ENCODE measurements at places on chromosomes 4 and X.

- DNase-seq = no peak
These were observed 542.0 kb downstream of the GBA3 start for GRCh38 chr4:23234716-23235115.

DNA sequence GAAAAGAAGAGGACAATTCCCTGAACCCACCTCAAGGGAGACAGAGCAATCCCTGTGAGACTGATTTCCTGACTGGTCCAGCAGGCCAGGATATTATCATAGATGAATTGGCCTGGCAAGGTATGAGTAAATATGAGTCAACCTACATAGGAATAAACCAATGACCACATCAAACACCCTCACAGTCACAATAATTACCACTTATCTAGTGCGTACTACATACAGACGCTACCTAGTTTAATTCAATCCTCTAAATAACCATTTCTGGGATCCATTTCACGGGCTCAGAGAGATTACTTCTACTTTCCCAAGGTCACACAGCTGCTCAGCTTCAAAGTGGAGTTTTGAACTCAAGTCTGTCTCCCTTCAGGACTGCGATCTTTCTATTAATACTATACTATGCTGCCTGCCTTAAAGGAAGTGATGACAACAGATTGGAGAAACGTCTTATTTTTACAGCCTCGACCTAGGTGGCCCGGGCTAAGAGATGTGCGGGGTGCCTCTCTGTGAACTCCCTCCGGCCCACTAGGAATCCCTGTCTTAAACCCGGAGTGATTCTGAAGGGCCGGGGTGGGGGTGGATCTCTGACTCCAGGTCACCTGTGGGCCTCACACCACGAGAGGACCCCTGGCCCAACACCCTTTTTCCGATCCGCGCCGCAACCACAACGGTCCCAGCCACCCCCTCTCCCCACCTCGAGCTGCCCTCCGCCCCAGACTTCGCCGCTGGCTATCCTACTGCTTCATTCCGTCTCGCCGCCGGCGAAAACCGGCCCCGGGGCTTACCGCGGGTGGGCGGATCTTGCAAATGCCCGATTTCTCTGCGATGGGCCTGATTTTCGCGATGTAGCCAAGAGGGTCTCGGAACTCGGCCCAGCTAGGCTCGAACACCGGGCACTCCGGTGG, 800 bp downstream of the KDM5C start:
- no peak for DNase-seq

- DNase-seq = no peak
These were observed 21.4 kb upstream of the NOX1 start for GRCh38 chrX:100895365-100896075.

GRCh38 chrX:39518476-39519029, 579.2 kb downstream of the BCOR start:
- no peak for DNase-seq

- no peak for DNase-seq
These were observed 50.3 kb downstream of the ARHGAP10 start for GRCh38 chr4:147782087-147782781.

GRCh38 chrX:49910344-49910743, 12.1 kb upstream of the CLCN5 start:
- no peak for DNase-seq

DNA sequence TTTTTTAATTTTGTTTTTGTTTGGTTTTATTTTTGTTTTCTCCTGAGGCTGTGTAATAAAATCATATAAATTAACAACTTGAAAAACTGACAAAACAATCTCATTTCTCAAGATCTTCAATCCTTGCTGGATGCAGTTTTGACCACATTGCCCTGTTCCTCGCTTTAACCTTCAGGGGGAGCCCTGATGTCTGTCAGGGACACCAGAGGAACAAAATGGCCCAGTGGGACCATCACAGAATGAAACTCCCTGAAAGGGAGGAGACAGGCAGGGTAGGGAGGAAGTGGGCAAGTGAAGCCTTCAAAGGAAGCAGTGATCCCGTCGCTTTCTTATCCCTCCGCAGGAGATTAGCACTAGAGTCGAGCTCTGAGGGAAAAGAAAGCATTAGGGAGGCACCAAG, 274.9 kb upstream of the LDB2 start:
- no peak for DNase-seq

DNA sequence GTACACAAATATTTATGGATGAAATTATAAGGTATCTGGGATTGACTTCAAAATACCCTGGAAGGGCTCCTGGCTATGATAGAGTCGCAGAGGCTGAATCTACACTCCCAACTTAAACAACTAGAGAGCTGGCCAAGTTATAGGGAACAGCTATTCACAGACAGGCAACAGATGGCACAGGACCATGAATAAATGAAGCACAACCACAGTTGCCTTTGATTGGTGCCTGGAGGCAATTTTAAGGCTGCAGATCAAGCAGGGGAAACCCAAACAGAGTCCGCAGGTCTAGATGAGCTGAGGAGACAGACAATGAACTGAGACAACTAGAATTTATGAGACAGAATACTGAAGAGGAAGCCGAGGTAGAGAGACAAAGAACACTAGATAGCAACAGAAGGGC, 155.9 kb downstream of the EVC2 start:
- DNase-seq = no peak

GRCh38 chrX:10327651-10328050, 170.9 kb downstream of the CLCN4 start:
- DNase-seq = no peak

DNA sequence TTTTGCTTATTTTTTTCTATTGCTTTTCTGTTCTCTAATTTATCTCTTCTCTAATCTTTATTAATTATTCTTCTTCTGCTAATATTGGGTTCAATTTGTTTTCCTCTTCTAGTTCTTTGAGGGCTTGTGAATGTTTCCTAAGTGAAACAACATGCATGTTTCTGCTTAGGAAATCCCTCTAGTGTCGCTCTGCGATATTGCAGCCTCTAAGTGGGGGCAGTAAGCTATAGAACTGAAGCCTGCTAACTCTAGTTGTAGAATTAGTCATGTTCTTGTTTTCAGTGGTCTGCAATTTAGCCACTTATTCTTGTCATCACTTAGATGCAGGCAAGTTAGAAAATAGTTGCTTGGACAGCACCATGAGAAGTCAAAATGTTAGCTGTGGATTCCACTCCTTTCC, 222.6 kb downstream of the SPIN4 start:
- no peak for DNase-seq

GRCh38 chr4:118957722-118958445, 69.2 kb downstream of the SYNPO2 start:
- no peak for DNase-seq

GRCh38 chrX:135302269-135302873, 6.9 kb upstream of the ETDC start:
- no peak for DNase-seq

DNA sequence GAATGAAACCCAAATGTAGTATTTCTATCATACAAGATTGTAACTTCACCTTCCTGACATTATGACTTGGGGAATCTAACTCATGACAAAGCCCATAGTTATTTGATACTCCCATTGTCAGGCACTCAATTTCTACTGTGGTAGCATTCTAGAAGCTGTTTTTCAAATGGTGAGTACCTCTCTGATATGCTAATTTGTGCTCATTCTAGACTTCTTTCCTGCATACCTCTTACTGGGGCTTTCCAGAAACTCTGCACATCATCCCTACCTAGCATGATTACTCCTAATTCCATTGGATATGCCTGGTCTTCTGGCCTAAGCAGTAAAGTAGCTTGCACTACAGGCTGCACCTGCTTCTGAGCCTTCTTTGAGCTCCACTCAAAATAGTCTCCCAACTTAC, 50.4 kb upstream of the TMEM184C start:
- DNase-seq = no peak

DNA sequence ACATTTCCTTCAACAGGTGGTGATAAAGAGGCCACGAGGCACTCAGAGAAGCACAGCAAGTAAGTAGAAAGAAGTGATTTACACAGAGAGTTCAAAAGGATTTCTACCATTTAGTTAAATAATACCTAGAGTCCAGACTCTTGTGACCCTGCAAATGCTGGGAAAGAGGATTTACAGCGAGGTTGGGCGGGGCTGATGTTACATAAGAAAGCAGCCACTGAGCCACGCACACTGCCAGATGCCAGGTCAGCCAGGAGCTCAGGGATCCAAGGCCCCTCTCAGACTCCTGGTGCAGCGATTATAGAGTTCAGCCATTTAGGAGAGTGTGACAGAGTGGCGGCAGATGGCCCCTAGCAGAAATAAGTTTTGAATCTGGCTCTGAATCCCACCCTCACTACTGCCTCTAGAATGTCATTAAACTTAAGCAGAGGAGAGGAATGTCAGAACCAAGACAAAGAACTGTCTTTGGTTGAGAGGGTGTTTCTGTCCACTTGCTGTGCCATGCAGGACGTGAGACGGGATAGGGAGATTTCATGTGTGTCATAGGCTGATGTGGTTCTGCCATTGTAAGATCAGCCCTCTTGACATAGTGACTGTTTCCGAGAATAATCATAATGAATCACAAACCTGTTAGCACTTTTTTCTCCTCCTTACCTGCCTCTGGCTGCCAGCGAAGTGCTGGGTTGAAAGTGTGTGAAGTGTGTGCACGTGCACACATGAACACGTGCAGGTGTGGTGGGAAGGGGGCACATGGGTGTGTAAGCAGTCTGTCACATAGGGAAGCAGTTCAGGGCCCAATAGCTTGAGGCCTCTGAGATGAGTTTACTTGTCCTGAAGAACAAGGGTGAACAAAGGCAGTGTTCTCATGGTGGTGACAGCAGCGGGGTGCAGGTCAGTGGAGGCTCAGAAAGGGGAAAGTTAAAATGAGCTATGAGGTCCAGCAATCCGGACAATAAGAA, 50.1 kb downstream of the MFAP3L start:
- no peak for DNase-seq

GRCh38 chr4:154738426-154738825, 5.4 kb upstream of the LRAT start:
- no peak for DNase-seq

GRCh38 chrX:133302775-133303445, 84.8 kb upstream of the TFDP3 start:
- DNase-seq = no peak

DNA sequence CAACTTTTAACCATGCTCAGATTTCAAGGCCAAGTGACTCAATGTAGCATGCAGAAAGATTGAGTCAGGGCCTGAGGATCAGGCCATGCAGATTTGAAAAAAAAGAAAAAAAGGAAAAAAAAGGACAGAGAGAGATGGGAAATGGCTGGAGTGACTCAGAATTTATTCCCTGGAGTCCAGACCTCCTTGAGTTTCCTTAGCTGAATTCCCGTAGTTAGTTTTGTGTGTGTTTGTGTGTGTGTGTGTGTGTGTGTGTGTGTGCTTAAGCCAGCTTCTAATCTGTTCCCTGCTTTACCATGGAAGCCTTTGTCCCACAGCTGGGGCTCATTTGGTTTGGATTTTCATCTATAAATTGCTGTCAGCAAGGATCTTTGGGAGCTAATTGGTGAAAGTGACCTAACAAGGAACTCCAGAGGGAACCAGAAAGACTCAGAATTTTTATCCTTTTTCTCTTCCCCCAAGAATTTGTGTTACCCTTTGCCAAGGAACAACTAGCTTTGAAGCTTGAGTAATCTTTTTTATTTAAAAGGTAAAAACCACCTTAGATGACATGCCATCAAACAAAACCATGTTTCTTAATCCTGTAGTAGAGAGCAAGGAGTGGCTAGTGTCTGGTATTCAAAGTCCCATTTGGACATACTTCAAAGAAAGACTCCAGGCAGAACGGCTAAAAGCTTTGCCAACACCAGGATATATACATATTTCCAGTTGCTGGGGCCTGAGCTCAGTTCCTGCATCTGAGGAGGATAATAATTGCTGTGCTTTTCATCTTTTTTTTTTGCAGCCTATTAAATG, 109.0 kb upstream of the DDIT4L start:
- no peak for DNase-seq
